ENCODE measurements at places on chromosomes 4 and X.

DNA sequence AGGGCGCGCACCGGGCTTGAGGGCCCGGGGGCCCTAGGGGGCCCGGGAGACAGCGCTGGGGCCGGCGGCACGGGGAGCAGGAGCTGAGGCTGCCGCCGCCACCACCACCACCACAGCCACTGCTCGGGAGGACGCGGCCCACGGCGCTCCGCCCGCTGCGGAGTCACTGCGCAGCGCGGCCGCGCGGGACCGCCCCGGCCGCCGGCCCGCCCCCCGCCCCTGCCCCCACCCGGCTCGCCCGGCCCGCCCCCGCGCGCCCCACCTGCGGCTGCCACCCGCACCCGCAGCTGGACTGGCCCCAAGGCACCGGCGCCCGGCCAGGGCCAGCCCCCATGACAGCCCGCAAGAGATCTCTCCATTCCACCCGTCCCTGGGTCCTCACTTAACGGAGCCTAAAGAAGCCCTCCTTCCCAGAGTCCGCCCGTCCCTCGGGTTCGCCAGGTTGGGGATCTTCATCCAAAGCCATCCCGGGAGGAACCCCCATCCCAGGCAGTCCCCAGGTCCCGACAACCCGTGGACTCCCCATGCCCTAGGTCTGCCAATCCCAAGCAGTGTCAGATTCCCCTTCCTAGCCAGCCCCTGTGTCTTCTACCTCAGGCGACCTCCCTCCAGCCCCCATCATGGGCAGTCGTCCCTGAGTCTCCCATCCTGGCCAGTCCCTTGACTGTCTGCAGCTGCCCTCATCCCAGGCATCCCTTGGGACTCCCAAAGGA lies 40.0 kb upstream of the IQSEC2 start:
- DNase-seq: no peak

DNA sequence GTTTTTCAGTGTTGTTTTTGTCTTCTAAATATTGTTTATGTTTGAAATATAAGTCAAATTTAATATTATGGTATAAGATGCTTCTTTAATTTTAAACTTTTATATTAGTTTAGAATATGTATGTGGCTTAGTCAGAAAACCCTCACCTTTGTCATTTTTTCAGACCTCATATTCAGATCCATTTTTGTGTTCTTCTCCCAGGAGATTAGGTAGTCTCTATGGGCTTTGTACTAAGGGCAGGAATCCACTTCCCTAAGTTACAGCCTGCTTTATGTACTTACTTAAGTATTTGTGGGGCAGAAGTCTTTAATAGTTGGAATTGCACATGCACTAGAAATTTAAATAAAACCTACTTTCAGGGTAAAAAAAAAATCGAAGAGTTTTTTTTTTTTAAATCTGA lies 63.5 kb upstream of the TENM3 start:
- DNase-seq: no peak

GRCh38 chrX:71945237-71945805 lies 34.7 kb downstream of the NHSL2 start:
- DNase-seq: no peak

GRCh38 chrX:65697915-65698796 lies 30.7 kb downstream of the MSN start:
- no peak for DNase-seq

DNA sequence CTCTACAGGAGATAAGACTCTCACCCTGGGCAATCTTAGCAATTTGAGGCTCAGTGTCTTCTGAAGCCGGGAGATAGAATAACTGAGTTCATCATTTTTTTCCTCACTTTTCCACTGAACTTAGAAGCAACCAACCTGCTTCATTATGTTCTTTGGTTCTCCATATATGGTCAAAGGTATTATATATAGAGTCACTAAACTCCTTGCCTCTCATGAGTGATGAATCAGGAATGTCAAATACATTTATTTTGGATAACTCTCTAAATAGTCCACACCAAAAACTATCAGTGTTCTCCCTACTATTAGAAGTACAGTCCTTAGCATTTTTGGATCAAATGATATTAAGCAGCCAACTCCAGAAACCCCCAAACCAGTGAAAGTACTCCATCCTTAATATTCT lies 421.5 kb upstream of the EPHA5 start:
- no peak for DNase-seq

DNA sequence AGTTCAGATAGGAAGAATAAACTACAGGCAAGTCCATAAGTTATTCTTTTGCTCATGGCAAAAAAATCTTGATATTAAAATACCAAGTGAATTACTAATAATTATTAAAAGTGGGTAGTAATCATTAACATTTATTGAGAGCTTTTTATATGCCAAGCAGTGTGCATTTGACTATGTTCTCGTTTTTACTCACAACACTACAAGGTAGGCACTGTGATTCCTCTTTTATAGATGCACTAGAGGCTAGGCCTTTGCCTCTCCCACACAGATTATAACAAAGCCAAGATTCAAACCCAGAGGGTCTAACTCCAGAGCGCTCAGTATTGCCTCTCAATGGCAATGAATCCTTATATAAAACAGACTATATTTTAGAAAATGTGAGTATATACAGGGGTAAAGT lies 254.2 kb downstream of the NAF1 start:
- DNase-seq: no peak

DNA sequence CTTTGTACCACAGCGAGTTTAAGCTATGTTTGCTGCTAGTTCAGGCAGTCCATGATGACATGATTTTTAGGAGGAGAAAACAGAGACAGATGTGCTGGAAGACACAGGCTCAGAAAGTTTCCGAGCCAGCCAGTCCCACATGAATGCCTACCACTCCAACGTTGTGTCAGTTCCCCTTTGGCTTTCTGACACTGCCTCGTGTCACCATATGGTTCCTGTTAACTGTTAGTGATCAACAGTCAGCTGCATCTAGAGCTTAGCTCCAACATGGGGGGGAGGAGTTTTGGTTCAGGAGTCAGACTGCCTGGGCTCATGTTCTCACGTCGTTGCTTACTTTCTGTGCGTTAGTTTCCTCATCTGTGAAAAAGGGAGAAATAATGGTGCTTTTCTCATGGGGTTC lies 343.7 kb downstream of the MID1IP1 start:
- no peak for DNase-seq

- DNase-seq: peak; percentile 98
These were observed 28.0 kb downstream of the SCD5 start for GRCh38 chr4:82770607-82771006.

GRCh38 chrX:84340968-84341367 lies 153.0 kb upstream of the RPS6KA6 start:
- DNase-seq: no peak

- no peak for DNase-seq
These were observed 206.2 kb downstream of the KCNIP4 start for GRCh38 chr4:21742326-21742725.

DNA sequence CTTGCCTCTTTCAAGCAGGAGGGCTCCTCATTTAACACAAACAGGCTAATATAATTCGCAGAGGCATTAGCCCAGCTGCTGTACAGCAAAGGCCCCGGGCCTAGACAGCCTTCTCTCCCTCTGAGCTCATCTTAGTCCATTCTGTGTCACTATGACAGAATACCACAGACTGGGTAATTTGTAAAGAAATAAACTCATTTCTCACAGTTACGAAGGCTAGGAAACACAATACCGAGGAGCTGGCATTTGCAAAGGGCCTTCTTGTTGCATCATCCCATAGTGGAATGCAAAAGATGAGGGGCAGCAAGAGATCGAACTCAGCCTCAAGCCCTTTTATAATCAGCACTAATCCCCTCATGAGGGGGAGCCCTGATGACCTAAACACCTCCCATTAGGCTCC lies 48.5 kb downstream of the TSPAN5 start:
- no peak for DNase-seq

GRCh38 chr4:154491341-154492271 lies at the start of gene DCHS2:
Gene DCHS2, minus strand, starts transcription at chr4:154491799. Its CDS starts 444 bp downstream, at chr4:154491355.
- DNase-seq: peak; percentile 16

DNA sequence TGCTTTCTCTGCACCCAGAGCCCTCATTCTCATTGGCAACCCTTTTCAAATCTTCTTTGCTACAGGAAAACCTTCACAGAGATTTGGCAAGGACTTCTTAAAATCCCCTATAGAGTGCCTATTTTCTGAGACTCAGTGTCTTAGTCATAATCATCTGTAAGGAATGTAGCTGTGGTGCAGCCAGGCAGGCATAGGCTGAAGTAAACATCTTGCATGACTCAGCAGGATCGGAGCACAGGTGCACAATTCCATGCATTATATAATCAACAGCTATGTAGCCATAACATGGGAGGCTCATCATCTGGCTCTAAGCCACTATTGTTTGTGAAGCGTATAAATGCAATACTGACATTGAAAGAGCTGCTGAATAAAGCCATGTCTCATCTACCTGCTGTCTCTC lies 368.8 kb downstream of the MAGEE1 start:
- DNase-seq: no peak

GRCh38 chr4:112813790-112814189 lies 176.8 kb downstream of the LARP7 start:
- no peak for DNase-seq

DNA sequence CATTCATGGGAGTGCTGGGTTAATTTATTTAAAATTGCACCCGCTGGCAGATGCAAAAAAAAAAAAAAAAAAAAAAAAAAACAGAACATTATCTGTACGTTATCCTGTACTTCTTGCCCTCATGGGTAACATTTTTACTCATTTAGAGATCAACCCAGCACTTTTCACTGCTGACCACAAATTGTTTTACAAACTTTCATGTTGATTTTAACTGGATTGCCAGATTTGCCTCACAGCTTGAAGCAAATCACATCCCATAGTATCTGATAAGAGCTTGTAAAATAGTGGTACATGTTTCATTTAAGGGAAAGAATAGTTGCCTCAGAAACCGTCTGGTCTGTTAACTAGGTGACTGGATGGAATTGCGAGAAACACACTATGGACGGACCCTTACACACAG lies 640.8 kb downstream of the TRIML1 start:
- DNase-seq: no peak

DNA sequence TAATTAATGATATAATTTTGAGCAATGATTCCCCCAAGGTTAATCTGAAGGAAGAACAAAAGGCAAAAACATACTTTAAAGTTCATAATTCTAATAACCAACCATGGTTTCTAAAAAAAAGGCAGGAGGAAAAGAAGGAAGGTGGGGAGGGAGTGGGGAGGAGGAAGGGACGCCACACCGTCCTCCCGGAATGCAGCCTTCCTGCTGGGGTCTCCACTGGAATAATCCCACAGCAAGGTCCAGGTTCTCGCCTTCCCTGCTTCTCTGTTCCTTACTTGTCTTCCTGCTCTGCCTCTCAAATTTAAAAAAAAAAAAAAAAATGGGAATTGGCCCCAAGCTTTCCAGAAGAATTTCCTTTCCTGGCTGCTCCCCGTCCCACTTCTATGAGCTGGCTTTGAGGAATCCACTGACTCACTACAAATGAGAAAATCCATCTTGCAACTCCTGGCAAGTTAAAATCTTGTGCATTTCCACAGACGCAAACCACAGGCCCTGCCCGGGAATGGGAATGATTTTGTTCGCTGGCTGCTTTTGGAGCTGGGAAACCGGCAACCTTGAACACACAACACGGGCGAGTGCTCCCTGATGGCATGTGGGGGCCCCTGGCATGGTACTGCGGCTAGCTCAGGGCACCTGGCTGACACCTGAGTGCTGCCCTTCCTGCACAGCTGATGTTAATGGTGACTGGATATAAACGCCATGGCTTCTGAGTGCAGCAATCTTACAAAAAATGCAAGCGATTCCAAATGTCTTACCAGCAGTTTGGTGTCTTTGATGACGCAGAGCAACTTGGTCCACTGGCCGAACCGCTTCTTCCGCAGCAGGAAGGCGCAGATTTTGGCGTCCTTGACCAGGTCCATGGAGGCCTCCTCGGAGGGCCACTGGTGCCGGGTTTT lies 97.0 kb downstream of the AFAP1 start:
- DNase-seq: no peak

DNA sequence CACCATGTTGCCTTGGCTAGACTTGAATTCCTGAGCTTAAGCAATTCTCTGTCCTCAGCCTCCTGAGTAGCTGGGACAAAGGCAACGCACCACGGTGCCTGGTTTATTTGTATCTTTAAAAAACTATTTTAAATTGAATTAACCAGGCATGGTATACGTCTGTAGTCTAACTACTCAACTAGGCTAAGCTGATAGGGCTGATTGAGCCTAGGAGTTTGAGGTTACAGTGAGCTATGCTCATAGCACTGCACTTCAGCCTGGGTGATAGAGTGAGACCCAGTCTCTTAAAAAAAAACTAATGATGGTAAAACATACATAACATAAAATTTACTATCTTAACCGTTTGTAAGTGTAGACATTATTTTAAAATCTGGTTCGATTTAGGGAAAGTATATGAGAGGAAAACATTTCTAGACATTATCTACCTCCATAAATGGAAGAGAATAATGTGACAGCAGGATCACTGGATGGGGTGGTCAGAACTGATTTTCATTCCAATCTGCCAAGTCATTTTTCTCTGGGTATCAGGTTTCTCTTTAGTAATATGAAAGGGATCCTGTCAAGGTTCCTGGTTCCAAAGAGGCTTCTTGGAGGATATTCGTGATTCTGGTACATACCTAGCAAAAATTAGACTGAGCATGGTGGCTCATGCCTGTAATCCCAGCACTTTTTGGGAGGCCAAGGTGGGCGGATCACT lies 8.7 kb upstream of the ITGB1BP2 start:
- DNase-seq: no peak

GRCh38 chr4:98527534-98528269 lies 130.7 kb downstream of the TSPAN5 start:
- no peak for DNase-seq

GRCh38 chr4:101155945-101156344 lies 191.4 kb downstream of the PPP3CA start:
- DNase-seq: no peak

GRCh38 chrX:9503261-9503660 lies 38.4 kb downstream of the TBL1X start:
- no peak for DNase-seq

DNA sequence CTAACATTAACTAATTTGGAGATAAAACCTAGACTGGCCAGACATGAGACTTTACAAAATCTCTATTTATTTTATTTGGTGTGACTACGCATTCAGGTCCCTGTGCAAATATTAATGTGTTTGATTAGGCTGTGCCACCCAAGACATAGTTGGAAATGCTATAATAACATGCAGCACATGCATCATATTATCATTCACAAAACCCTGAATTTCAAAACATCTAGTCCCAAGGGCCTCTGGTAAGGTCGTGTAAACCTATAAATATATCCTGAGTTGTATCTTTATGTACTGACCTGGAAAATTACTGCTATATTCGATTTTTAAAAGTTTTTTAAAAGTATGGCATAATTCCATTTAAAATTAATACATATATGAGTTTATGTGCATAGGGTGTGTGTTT lies 47.1 kb upstream of the FAT4 start:
- DNase-seq: no peak

GRCh38 chr4:152778656-152779512 lies 646 bp downstream of the TIGD4 start:
- peak; percentile 49 for DNase-seq

DNA sequence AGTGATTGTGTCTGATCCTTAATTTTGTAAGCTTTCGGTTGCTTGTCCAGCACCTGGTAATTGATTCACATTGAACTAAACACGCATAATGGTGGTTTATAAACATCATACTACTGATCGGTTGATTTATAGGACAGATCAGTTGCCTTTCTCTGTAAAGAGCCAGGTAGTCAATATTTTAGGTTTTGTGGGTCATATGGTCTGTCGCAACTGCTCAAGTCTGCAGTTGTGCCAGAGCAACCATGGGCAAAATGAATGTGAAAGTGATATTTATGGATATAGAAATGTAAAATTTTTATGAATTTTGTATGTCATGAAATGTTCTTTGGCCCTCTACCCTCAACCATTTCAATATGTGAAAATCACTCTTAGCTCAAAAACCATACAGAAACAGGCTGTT lies 8.9 kb downstream of the JADE1 start:
- no peak for DNase-seq

GRCh38 chrX:107678957-107679740 lies 50.8 kb downstream of the PRPS1 start:
- no peak for DNase-seq

- DNase-seq: no peak
These were observed 351.3 kb downstream of the NAP1L3 start for GRCh38 chrX:93322110-93322509.
